Activated naive CD4-positive, alpha-beta T cell treated with anti-CD3 and anti-CD28 coated beads for 36 hours (primary cell): ENCODE measurements at places on chromosomes 1 and 21. TPM values are rescaled to one million over a fixed set of nuclear protein-coding genes. Genes with fewer than 3 reads are reported as not detected.
A peak's percentile ranks its signal among the peaks of the same experiment; 100 is the strongest.

GRCh38 chr1:15627343-15627988, 10.2 kb downstream of the DDI2 start:
- DNase-seq: no peak

OR2T27 gene
- total RNA-seq: not detected

DNA sequence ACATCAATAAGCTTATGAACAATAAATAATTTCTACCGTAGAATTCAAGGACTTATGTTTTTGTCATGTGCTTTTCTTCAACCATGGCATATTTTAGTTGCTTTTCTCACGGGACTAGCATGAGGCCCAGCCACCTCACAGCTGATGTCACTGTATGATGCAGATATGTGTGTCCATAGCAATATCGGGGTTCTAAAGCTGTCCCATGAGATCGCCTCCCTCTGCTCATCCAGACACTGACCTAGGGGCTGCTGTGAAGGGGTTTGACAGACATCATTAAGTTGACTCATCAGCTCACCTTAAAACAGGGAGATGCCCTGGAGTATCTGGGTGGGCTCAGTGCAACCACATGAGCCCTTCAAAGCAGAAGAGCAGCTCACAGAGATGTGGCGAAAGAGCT, 210.3 kb upstream of the AJAP1 start:
- no peak for DNase-seq

- DNase-seq: no peak
These were observed 534.8 kb upstream of the NCAM2 start for GRCh38 chr21:20463362-20463761.

DNA sequence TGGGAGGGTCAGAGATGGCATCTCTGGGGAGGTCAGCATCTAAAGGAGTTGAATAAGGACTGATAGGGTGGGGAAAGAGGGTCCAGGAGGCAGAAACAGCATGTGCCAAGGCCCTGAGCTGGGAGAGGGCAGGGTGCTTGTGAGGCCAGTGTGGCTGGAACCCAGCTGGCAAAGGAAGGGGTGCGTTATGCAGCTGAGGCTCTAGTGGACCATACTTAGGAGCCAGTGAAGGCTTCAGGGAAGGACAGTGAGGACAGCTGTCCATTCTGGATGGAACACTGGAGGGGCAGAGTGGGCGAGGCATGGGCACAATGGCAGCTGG, 57.1 kb upstream of the RPL11 start:
- DNase-seq: no peak

OR2M3 gene
- total RNA-seq: not detected

SERTAD4 gene
- not detected for total RNA-seq

GRCh38 chr1:109578947-109579443, 30.6 kb downstream of the GNAI3 start:
- no peak for DNase-seq

- DNase-seq: no peak
These were observed 2.0 kb downstream of the KCNJ15 start for GRCh38 chr21:38258521-38259485.

DNA sequence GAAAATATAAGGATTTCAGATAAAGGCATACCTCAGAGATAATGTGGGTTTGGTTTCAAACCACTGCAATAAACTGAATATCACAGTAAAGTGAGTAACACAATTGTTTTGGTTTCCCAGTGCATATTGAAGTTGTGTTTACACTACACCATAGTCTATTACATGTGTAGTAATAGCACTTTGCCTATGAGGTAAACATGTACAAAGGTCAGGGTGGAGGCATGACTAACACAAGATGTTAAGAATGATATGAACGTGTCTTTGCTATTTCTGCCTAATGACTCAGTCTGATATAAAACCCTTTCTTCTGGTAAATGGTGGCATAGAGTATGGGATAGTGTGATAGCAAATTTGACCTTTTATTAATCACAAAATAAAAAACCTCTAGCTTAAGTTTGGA, 621.5 kb upstream of the ADGRL2 start:
- no peak for DNase-seq

CNR2 gene
- total RNA-seq: not detected

GRCh38 chr1:165877940-165878556, 50.6 kb downstream of the UCK2 start:
- peak; percentile 31 for DNase-seq

RNF223 gene
- not detected for total RNA-seq

DNA sequence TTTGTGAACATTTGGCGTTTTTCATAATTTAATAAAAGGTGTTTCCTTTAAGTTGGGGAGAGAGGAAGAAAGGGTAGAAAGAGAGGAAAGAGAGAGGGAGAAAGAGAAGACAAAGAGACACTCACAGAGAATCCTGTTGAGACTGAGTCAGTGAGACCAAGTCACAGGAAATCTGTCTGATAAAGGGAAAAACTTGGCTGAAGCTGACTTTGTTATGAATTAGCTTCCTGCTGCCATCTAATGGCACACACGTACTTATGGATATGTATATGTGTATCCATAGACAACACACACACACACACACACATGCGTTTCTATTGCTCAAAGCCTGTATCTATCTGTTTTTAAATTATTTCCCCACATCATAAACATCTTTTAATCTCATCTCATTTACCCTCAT, 42.5 kb upstream of the DISC1 start:
- peak; percentile 12 for DNase-seq

ALX3 gene
- not detected for total RNA-seq

- DNase-seq: peak; percentile 45
These were observed 9.2 kb downstream of the CAP1 start for GRCh38 chr1:40049725-40050124.

GRCh38 chr1:39653546-39654031, 14.1 kb upstream of the HEYL start:
- DNase-seq: peak; percentile 90

FBXO2 gene
- total RNA-seq: 0.77 TPM

BARHL2 gene
- total RNA-seq: not detected

CA6 gene
- 0.22 TPM for total RNA-seq

- no peak for DNase-seq
These were observed 458.1 kb downstream of the DISC1 start for GRCh38 chr1:232084584-232085223.

DNA sequence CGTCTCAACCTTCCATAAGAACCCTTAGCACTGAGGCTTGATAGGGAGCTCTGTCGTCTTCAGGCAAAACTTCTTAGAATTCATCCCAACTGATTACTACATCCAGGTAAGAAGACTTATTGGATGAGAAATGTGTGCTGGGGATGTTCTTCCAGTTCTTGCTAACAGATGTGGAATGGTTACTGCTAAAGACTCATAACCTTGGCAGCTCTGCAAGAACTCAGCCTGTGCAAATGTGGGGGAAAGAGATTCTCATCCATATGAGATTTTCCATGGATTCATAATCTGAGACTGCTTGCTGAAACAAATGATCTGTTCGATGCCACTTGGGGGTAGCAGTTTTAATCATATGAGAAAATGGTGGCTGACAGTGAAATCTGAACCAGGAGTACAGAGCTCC, 48.2 kb downstream of the NTPCR start:
- no peak for DNase-seq

ALPL gene
- not detected for total RNA-seq

DNA sequence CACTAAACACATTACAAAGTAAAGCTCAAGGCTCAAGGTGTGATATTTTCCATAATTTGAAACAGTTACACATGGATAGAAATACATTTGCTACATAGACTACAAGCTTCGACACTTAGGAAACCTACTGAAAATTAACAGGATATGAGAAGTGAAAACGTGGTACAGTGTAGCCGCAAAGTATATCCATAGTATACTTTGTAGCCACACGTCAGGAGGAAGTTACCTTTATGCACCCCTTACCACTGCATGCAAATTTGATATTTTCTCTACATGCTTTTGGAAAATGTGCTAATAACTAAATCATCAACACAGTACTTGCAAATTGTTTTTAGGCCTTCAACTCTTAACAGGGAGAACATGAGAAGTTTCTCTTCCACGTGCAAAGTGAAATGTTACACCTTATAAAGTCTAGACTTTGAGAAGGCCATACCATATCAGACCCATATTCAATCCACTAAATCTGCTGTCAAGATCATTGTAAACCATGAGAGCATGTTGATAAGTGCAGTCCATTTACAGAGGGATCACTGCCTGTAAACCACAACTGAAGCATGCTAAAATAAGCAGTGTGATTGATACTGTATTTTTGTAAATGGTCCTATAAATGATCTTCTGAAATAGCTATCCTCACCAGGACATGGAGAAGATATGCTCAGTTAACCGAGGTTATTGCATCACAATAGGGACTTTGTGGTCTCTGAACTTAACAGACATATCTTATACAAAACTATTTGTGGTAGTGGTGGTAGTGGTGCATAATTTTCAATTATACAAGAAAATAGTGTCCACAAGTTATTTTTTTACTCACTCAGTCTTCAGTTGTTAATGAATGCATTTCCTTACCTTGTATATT, 64.7 kb downstream of the VAV3 start:
- peak; percentile 18 for DNase-seq

GRCh38 chr1:214895011-214895600, 187.4 kb upstream of the KCNK2 start:
- no peak for DNase-seq

CRYBG2 gene
- total RNA-seq: 0.37 TPM

CYB561D1 gene
- total RNA-seq: 6.6 TPM

TRIM67 gene
- total RNA-seq: not detected

GRCh38 chr21:37281993-37282392, 14.9 kb upstream of the VPS26C start:
- DNase-seq: peak; percentile 24

TEDDM1 gene
- not detected for total RNA-seq

DNA sequence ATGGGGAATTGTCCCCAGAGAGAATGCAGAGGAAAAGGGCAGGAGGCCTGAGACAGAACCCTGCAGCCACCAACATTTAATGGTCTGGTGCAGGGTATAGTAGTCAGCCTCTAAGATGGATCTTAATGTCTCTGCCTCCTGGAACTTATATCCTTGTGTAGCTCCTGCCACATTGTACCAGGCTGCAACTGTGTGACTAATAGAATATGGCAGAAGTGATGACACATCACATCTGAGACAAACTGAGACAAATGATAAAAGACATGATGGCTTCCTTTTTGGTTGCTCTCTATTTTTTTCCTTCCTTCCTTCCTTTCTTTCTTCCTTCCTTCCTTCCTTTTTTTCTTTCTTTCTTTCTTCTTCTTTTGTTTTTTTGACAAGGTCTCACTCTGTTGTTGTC, 37.1 kb upstream of the CYP4B1 start:
- DNase-seq: no peak

GRCh38 chr1:181032535-181032934, 1.2 kb upstream of the MR1 start:
- no peak for DNase-seq

OLIG2 gene
- not detected for total RNA-seq

YY1AP1 gene
- total RNA-seq: 59.5 TPM

DNA sequence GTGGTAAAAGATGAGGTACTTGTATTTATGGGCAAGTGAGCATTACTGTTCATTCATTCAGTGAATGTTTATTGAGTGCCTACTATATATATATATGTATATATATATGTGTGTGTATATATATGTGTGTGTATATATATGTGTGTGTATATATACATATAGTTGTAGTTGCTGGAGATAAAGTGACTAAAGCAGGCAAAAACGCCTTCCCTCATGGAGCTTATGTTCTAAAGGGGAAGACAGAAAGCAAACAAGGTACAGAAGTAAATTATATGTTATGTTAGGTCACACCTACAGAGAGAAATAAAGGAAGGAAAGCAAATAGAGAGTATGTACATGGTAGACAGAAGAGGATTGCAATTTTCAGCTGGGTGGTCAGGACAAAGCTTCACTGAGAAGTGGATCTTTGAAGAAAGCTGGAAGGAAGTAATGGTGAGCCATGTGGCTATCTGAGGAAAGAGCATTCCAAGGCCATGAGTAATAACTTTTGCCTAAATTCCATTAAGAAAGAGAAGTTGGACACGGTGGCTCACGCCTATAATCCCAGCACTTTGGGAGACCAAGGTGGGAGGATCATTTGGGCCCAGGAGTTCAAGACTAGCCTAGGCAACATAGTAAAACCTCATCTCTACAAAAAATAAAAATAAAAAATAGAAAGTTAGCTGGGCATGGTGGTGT, 33.5 kb upstream of the KLF17 start:
- DNase-seq: no peak

GJA5 gene
- not detected for total RNA-seq

DNA sequence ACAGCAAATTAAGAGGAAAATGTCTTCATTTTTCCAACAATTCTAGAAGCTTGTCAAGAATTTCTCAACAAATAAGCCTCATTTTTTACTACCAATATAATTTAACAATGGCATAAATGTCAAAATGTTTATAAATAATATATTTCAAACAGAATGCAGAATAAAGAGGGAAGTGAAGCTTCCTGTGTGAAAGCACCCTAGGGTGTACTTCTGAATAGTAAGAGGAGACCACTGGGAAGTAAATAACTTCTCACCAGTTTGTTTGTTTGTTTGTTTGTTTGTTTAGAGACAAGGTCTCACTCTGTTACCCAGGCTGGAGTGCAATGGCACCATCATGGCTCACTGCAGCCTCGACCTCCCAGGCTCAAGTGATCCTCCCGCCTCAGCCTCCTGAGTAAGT, 244.3 kb downstream of the SLC45A1 start:
- DNase-seq: no peak
